ENCODE measurements at places on chromosomes 13 and 19.

- DNase-seq, result no peak
Observed at GRCh38 chr13:112970552-112971287, 1.7 kb downstream of the MCF2L start.

GRCh38 chr13:32823597-32823996 is 192.6 kb upstream of the KL start:
- no peak for DNase-seq

- DNase-seq, result no peak
Observed at GRCh38 chr13:63972328-63972727, 2556.7 kb upstream of the PCDH20 start.

DNA sequence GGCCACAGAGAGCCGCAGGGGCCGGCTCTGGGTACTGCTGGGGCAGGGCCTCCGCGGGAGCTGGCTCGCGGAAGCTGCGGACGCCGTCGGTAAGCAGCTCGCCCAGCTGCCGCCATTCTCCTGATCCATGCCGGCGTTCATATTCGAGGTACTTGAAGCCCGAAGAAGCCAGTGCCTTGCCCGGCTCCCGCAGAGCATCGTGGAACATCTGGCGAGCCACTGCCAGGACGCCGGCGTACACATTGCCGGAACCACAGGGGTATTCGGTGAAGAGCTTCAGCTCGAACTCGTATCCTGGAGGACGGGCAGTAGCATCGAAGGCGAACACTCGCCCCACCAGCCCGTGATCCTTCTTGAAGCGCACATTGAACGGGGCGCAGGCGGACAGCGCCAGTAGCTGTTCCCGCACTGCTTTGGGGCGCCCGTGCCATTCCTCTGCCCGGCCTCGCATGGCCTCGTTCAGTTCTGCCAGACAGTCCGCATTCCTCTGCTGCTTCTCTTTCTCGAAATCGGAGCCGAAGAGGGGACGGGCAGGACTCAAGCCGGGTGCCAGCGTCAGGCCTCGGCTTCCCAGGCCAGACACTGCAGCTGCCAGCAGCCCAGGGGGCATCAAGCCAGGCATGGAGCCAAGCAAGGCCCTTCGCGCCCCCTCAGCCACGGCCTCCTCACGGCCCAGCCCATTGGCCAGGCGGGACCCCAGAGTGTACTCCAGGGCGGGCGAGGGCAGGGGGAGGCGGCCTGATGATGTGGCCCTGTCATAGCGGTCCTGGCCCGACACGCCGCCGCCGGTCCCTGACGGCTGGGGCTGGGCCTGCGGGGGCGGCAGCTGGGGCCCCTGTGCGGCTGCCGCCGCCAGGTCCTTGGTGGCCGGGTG is 1.0 kb downstream of the IRF2BP1 start:
- no peak for DNase-seq

DNA sequence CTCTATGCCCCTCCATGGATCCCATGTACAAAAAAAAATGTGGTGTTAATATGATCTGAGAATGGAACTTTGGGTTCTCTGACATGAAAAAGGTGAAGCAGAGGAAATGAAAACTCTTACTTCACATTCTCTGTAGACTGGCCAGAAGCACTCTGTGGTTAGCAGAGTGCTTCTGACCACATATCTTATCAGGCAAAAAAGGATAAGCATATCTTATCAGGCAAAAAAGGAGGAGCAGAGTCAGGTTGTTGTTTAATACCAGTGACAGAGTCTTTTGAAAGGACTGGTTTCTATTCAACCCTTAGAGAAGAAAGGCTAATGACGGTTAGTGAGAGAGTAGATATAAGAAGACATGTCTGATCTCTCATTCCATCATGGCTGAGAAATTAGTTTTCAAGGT is 1404.8 kb downstream of the SLITRK1 start:
- DNase-seq, result no peak

GRCh38 chr13:108428691-108429090 is 159.2 kb downstream of the TNFSF13B start:
- no peak for DNase-seq

- no peak for DNase-seq
Observed at GRCh38 chr13:77429320-77430142, 102.6 kb upstream of the MYCBP2 start.

DNA sequence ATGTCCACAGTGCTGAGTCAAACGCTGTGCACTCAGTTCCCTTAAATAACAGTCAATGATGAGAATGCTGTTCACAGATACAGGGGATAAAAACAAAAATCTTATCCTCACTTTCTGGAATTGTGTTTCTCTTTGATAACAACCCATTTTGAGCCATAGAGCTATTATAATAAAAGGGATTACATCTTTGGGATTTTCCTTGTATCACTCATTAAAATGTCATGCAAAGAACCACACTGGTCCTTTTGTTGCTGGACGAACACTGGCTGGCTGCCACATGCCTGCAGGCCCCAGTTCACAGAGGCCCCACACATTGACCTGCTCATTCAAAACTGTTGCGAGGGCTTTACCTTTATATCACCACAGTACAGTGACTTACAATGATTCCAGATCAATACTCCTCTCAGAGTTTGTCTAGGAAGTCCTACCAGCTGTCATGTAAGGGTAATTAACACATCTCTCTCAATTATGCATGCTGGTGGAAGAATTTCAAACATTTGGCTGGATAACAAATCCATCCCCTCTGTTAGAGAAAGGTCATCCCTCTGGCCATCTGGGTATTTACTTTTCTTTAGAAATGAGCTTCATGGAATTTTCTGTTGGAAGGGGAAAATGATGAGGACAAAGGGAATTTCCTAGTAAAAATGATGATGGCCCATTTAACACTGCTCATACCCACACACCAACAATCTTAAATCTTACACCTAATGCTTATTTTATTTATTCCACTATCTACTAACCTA is 85.9 kb downstream of the MBNL2 start:
- DNase-seq, result no peak

- no peak for DNase-seq
Observed at GRCh38 chr13:29487466-29488454, 107.7 kb downstream of the SLC7A1 start.

DNA sequence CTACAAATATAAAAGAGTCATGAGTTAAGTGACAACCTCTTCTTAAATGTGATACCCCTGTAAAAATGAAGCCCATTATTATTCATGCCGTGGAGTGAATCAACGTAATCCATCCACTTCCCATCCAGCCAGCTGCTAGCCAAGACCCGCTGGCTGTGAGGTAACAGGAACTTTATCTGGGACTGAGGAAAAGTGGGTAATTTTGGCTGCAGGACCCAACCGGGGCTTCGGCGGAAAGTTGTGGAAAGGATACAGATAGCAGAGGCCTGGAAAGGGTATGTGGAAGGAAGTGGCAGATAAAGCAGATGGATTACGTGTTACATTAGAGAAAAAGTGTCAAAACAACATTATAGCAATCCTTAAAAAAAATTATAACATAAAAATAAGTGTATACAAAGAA is 48.3 kb downstream of the SLC7A1 start:
- DNase-seq, result no peak

DNA sequence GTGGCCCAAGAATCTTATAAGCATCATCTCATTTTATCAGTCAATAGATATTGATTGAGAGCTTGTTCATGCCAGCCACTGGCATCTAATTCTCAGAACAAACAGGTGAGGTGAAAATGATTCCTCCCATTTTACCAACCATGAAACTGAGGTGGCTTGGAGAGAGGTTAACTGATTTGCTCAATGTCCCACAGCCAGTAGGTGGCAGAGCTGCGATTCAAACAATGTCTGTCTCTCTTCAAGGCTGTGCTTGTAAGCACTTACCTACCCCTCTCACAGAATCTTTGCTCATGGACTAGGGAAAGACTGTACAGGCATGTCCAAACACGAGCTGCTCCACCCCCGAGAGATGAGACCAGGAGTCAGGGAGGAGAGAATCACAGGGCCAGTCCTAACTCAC is 21.5 kb upstream of the GSX1 start:
- DNase-seq, result no peak

- DNase-seq, result no peak
Observed at GRCh38 chr13:99308471-99309087, 1.4 kb upstream of the GPR183 start.

DNA sequence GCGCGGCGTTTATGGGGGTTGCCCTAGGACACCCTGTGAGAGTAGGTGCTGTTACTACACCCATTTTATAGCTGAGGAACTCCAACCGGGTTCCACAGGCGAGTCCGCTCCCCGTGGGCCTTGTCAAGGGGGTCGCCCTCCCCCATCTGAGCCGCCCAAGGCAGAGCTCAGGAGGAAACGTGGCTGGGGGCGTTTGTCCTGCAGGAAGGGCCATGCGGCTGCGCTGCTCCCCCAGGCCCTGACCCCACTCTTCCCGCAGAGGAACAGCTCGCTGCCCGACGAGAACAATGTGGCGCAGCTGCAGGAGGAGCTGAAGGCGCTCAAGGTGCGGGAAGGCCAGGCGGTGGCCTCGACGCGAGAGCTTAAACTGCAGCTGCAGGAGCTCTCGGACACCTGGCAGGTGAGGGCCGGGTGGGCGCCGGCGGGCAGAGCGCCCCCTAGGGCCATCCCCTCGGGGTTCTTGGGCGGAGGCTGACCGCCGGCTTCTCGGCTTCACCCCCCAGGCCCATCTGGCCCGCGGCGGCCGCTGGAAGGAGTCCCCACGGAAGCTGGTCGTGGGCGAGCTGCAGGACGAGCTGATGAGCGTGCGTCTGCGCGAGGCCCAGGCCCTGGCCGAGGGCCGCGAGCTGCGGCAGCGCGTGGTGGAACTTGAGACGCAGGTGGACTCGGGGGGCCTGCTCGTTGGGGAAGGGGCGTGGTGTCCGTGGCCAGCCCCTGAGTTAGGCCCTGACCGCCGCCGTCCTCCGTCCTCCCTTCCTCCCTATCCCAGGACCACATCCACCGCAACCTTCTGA is 12.4 kb downstream of the PRR36 start:
- DNase-seq, result no peak

GRCh38 chr13:73782450-73783449 is 351.5 kb downstream of the KLF12 start:
- no peak for DNase-seq

DNA sequence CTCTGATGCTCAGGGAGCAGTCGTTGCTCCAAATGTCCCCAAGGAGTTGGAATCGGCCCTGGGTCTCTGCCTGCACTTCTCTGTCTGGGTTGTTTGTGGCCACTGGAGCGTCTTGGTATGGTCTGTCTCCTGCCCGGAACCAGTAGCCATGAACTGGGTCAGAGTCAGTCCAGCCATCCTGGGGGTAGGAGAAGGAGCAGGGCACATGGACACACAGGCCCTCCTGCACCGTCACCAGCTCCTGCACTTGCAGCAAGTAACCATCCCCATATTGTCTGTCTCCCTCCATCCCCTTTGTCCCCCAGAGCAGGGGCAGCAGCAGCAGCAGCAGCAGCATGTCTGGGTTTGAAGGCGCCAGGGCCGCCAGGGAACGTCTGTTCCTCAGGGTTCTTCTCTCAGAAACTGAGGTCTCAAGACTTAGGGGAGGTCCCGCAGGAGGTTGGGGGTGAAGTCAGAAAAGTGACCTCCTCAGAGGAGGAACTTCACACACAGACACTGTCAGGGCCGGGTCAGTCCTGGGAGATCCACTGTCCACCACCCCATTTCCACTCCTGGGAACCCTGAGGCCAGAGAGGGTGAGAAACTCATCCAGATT is at the start of gene SIGLEC8:
Gene SIGLEC8 (minus strand): TSS at position 404 of the 595 bp plus-strand sequence. CDS start 67 bp downstream, at position 337.
- no peak for DNase-seq

DNA sequence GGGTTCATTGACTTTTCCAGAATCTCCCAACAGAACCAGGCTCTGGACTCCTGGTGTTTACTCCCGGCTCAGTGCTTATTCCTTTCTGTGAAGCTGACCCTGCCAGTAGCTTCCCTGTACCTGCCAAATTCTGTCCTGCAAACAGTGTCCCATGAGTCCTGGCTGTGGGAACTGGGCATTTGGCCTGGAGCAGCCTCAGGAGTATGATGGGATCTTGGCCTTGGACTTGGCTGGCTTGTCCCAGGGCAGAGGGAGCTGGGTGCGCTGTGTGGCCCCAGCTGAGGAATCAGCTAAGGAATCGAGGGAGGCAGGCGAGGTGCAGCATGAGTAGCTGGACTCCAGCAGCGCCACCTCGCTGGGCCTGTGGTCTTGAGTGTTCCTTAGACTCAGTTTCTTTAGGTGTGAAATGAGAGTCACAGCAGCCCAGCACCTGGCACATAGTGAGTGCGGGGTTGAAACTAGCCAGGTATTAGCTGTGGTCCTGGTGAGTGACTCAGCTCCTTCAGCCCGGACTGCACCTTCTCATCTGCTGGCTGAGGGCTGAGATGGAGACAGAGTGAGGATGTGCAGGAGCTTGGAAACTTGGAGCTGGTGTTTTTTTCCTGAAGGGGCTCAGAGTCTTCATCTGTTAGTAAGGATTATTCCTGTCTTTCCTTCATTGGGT is 10.4 kb downstream of the CLASRP start:
- no peak for DNase-seq

DNA sequence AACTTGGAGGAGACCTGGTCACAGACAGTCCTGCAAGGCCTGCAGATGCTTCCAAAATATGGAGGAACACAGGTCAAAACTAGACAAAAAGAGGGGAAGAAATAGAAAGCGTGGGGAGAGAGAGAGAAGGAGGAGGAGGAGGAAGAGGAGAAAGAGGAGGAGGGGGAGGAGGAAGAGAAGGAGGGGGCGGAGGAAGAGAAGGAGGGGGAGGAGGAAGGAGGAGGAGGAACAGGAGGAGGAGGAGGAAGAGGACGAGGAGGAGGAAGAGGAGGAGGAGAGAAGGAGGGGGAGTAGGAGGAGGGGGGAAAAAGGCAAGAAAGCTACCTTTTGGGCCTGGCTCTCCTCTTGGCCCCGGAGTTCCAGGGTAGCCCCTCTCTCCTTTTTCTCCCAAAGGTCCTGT is 105.8 kb downstream of the COL4A1 start:
- no peak for DNase-seq

GRCh38 chr19:6861683-6862286 is 25.6 kb upstream of the ADGRE1 start:
- no peak for DNase-seq

- DNase-seq, result no peak
Observed at GRCh38 chr19:53868091-53868891, 608 bp downstream of the MYADM start.

DNA sequence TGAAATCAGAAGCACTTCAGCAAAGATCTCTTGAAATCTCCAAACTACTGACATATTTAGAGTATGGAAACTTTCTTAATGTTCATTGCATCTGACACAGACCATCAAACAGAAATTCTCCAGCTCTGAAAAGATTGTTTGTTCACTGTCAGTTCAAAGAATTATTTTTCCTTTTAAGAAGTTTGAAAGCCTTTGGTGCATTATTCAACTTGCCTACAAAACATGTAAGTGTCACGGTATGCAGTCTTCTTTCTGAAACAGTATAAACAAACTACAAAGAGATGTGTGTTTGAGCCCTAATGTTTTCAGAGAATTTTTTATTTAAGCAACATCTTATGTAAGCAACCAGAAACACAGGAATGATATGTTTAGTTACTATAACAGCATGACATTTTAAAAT is 125.4 kb downstream of the FGF14 start:
- DNase-seq, result no peak

- DNase-seq, result no peak
Observed at GRCh38 chr13:85603735-85604134, 195.5 kb downstream of the SLITRK6 start.

- no peak for DNase-seq
Observed at GRCh38 chr19:42132030-42132628, at the start of gene POU2F2. POU2F2 (minus strand) TSS chr19:42132446; CDS start chr19:42132411, 35 bp downstream.

Data from NCI-H187 treated with DMSO at 0.1 percent for 48 hours (cell line).